Activated CD8-positive, alpha-beta memory T cell treated with anti-CD3 and anti-CD28 coated beads, Interleukin-2, amount 50 U/mL, for 4 hours (primary cell): ENCODE measurements at places on chromosomes 12 and 14.
A peak's percentile ranks its signal among the peaks of the same experiment; 100 is the strongest.

DNA sequence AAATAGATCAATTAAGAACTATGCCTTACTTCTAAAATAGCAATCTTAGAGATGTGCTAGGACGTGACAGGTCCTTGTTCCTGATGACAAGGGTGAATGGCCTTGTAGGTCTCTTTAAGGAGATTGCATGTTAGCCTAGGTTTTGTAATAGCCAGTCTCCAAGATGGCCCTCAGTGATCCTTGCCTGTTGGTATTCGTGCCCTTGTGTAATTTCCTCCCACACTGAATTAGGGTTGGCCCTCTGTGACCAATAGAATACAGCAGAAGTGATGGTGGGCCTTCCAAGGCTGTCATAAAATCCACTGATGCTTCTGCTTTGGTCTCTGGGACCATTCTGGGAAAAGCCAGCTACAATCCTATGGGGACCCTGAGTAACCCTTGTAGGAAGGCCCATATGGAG, 38.2 kb upstream of the SNX6 start:
- DNase-seq = no peak

DNA sequence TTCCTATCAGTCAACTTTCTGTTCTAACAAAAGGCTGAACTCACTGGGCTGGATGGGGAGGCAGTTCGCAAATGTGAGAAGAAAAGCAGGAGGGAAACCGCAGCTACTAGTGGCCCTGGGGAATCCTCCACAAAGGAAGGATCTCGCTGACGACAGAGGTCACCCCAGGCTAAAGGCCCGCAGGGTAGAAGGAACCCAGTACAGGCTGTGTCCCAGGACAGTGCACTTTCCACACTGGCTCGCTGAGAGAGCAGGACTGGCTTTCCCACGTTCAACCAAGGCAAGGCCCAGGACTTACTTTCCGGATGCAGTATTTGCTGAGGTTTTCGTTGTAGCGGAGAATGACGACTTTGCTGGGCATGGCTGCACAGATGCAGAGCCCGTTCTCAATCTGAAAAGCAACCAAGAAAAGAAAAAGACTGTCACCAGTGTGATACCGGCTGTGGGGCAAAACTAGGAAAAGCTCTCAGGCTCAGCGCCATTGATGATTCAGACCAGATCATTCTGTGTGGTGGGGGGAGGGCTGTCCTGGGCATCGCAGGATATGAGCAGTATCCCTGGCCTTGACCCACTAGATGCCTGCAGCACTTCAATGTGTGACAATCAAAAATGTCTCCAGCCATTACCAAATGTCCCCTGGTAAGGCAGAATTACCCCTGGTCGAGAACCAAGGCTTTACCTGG, 36.3 kb downstream of the PRKAB1 start:
- DNase-seq = no peak

- DNase-seq = no peak
Observed at GRCh38 chr14:91719839-91720238, 12.0 kb downstream of the CATSPERB start.

DNA sequence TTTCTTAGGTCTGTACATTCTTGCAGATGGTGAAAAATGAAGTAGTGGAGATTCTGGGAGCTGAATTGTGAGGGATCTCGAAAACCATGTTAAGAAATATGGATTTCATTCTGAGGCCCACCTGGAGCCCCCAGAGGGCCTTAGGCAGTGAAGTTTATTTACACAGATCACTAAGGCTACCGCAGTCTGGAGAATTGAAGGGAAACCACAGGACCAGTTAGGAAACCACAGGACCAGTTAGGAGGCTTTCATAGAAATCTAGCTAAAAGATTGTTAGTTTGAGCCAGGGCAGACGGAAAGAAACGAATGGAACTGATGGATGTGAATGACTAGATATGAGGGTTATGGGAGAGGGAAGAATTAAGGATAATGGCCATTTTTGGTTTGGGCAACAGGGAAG, 7.2 kb downstream of the CBLN3 start:
- no peak for DNase-seq

- DNase-seq = no peak
Observed at GRCh38 chr12:106046301-106046846, 92.4 kb downstream of the NUAK1 start.

DNA sequence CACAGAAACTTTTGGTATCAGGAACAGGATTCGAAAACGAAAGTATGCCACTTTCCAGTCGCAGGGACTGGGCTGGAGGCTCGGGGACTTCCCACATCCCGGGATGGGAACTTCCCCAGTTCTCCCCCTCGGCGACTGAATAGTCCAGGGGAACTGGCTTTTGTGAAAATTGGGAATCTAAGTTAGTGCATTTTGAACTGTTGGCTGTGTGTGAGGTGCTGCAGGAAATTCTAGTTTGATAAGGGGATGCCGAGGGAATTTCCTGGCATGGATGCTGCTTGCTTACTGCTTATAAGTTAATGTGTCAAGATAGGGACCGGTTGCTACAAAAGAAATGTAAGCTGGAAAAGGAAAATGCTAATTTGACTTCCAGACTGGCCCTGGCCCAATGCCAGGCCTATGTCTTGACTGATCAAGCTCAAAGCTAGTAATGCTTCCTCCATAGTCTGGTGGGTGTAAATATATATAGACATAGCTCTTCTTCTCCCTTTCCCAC, 73.4 kb upstream of the EIF5 start:
- DNase-seq = no peak

DNA sequence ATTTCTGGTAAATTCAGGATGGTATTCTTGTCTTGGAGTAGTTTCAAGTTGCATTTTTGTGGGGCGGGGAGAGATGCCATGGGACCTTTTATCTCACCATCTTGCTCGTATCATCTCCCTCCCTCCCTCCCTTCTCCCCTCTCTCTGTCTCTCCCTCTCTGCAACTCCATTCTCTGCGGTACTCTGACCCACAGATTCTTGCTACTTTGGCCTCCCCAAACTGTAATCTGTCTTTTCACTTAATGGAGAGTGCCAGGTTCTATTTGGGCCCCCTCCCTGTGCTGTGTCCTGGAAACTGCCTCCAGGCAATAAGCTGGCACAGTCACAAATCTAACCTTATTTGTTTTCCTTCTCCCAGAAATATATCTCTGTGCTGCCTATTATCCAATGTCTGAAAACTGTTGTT, 175.2 kb downstream of the PAWR start:
- DNase-seq = no peak

DNA sequence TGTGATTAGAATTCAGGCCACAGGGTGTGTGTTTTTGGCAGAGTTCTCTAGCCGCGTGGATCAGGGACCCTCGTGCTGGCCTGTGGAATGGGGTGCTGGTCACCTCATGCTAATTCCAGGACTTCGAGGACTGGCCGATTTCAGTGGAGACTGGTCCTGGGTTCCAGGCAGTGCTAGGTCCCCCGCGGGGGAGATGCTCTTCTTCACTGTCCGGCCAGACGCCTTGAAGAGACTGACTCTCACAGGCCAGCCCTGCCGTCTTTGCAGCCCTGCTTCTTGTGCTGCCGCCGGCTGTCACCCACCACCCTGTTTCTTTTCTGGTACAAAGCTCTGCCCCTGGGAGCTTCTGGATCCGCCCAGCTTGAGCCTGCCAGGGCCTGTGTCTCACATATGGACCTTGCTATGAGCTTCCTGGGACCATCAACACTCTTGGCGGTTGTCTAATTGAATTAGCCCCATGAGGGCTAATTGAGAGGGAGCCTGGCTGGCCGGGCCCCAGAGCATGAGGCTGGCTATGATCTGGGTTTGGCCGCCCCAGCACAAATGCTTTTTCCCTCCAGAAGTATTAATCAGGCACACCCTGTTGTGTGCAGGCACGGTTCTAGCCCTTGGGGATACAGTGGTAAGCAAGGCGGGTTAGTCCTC, 8.2 kb downstream of the MLXIP start:
- no peak for DNase-seq

DNA sequence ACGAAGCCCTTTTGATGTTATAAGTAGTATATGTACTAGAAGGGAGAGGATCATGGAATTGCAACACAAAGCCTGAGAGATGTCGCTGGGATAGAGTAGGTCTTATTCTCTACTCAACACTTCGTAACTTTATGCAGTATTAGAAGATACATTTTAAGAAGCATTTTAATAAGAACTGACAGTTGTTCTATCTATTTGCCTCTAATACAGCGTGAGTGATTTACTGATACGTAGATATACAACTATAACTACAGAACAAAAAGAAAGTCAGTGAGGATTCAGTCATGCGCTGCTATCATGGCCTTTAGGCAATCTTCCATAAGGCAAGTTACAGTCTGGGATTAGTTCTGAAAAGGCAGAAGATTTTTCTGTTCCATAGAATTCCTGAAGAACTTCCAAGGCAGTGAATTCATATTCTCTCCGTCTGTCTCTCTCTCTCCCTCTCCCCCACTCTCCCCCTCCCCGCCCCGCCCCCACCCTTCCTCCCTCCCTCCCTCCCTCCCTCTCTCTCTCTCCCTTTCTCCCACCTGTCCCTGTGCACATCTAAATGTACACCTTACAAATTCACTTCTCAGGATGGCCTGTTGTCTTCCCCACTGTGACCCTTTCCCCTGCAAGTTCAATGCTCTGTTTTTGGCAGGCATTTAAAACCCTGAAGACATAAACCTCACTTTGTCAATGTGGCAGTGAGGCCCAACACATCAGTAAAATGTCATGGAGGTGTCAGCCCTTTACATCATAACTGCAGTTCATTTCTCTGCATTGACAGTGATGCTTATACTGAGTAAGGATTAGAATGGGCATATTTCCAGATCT, 470.6 kb downstream of the EGLN3 start:
- DNase-seq = no peak

DNA sequence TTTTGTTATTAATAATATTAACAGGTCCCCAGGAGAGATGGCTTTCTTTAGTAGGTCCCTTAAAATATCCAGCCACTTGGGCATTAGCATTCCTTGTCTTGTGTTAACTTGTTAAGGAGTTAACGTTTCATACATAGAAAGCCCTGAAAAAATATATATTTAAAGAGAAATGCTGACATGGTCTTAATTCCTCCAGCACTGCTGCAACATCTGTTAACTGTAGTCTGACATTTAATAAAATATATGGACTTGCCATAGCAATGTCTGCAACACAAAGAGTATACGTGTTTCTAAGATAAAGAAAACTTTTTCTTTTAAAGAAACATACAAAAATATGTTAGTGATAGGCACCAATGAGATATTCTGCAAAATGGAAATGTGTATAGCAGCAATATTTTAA, 10.0 kb downstream of the SLC38A4 start:
- DNase-seq = no peak

- no peak for DNase-seq
Observed at GRCh38 chr14:34718750-34719304, 4.4 kb upstream of the CFL2 start.

GRCh38 chr12:59186451-59186850, 266.1 kb upstream of the LRIG3 start:
- DNase-seq = no peak

GRCh38 chr12:25269701-25270100, 19.0 kb upstream of the KRAS start:
- DNase-seq = no peak

- peak; percentile 50 for DNase-seq
Observed at GRCh38 chr12:4353785-4354208, 25.7 kb downstream of the FGF23 start.

GRCh38 chr14:99730876-99731546, 46.9 kb downstream of the CYP46A1 start:
- no peak for DNase-seq

DNA sequence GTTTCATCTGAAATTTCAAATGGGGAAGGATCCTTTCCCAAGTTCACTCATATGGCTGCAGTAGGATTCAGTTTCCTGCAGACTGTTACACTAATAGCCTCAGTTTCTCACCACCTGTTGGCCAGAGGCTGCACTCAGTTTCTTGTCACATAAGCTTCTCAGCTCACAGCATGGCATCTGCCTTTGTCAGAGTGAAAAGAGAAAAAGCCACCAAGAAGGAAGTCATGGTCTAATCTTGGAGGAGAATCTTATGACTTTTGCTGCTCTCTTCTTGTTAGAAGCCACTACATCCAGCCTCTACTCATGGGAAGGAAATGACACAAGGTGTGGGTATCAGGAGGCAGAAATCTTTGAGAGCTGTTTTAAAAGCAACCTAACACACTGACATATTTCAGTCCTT, 39.4 kb upstream of the BTG1 start:
- DNase-seq = no peak

DNA sequence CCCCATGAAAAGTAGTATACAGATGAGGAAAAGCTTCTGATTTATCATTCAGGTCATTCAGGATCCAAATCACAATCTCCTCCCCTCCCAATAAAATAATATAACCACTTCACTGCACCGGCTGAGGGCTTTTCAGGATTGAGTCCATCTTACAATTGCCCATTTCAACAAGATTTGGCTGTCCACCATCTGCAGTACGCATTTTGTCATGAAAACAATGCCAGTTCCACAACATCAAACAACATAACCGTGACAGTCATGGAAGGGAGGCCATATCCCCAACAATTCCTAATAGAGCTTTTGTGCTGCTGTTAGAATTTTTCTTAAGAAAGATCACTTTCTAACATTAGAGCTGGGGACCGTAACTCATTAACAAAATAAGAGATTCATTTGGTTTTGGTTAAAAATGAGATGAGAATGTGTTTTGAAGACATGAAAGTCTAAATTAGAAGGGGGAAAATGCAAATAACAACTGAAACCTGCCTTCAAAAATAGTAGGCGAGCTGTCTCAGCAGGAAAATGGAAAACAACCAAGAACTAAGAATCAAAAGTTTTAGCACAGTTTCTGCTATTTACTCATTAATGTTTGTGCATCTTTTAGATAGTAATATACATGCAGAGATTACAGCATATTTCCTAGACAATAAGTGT, 38.3 kb upstream of the TMTC2 start:
- no peak for DNase-seq

DNA sequence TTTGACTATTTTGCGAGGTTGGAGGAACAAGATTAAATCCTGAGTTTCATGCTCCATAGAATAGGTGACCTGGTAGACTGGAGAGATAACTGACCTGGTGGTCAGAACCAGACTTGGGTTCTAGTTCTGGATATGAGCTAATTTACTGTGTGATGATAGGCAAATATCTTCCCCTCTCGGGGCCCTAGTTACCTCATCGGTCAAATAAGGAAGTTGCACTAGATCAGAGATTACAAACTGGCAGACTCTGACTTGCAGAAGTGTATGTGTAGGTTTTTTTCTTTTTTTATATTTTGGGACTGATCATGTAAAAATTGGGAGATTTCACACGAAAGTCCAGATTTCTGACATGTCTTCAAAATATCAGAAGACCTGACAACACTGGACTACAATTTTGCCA, 37.0 kb downstream of the RPH3A start:
- DNase-seq = no peak
